ENCODE measurements at places on chromosomes 1 and 21. TPM values are rescaled to one million over a fixed set of nuclear protein-coding genes. Genes with fewer than 3 reads are reported as not detected.

HSD11B1 gene
- total RNA-seq = 21.3 TPM

AHCTF1 gene
- total RNA-seq = 46.5 TPM

ADORA1 gene
- total RNA-seq = 0.87 TPM

MASP2 gene
- not detected for total RNA-seq

BCL2L15 gene
- 0.63 TPM for total RNA-seq

C2CD2 gene
- 47.0 TPM for total RNA-seq

OR6K3 gene
- total RNA-seq = not detected

DIPK1A gene
- total RNA-seq = 3.9 TPM

VAMP3 gene
- total RNA-seq = 99.0 TPM

TRABD2B gene
- 4.1 TPM for total RNA-seq

INKA2 gene
- total RNA-seq = 6.3 TPM

CAMK2N1 gene
- 2.4 TPM for total RNA-seq

NES gene
- 62.7 TPM for total RNA-seq

AQP10 gene
- total RNA-seq = 0.21 TPM

GORAB gene
- total RNA-seq = 8.6 TPM

ATP5PO gene
- 134 TPM for total RNA-seq

LCE3E gene
- not detected for total RNA-seq

UBXN10 gene
- total RNA-seq = 0.39 TPM

CBR3 gene
- total RNA-seq = 33.1 TPM

CFAP74 gene
- not detected for total RNA-seq

S100A8 gene
- total RNA-seq = 2.4 TPM

FCRL2 gene
- not detected for total RNA-seq

ZSCAN20 gene
- total RNA-seq = 9.4 TPM

WNT3A gene
- not detected for total RNA-seq

IL19 gene
- total RNA-seq = not detected
